ENCODE measurements at places on chromosomes 7 and 10.

DNA sequence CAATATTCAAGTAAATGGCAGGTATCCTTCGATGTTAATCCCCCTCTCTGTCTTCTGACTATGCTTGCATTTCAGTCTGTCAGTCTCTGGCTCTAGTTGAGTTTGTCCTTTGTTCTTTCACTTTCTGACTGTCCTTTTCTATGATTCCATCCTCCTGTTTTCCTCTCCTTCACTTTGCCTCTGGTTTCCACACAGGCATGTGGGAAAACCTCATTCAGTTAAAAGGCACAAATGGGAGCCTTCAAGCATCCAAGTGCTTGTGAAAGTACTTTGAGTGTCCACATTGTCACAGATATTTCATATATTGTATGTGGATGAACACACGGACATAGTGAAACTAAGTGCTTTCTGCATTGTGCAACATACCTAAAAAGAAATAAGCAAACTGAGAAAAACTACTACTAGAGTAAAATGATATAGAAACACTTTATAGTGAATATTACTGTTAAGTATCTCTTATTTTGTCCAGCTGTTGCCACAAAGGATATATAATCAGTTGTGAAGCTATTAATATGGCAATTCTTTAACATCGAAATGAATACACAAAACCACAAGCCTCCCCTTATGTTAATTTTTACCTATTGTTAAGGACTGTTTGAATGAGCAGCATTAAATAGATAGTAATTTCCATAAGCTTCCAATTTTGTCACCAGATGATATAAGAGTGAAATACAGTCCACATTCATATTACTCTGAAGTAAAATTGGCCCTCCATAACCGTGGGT is 71.7 kb downstream of the NRBF2 start:
- DNase-seq = no peak

DNA sequence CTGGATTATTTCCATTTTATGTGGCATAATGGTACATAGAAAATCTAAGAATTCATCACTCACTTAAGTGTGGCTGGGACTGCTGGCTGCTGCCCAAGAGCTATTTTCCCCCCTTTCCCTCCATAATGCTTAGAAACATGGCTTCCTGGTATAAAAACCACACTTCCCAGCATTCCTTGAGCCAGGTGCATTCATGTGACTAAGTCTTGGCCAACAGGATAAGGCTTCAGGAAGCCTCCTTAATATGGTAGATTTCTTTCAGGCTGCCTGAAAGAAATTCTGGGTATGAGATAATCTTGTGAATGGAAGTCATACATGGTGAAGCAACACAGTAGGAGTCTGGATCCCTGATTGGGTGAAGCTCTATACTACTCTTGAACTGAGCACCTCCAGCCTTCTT is 178.0 kb downstream of the JAZF1 start:
- DNase-seq = no peak

- DNase-seq = no peak
Measured at GRCh38 chr7:69510114-69510513, 88.2 kb upstream of the AUTS2 start.

GRCh38 chr10:74249865-74250264 is 98.8 kb downstream of the ADK start:
- no peak for DNase-seq

GRCh38 chr10:63155388-63156020 is 22.4 kb downstream of the NRBF2 start:
- no peak for DNase-seq

DNA sequence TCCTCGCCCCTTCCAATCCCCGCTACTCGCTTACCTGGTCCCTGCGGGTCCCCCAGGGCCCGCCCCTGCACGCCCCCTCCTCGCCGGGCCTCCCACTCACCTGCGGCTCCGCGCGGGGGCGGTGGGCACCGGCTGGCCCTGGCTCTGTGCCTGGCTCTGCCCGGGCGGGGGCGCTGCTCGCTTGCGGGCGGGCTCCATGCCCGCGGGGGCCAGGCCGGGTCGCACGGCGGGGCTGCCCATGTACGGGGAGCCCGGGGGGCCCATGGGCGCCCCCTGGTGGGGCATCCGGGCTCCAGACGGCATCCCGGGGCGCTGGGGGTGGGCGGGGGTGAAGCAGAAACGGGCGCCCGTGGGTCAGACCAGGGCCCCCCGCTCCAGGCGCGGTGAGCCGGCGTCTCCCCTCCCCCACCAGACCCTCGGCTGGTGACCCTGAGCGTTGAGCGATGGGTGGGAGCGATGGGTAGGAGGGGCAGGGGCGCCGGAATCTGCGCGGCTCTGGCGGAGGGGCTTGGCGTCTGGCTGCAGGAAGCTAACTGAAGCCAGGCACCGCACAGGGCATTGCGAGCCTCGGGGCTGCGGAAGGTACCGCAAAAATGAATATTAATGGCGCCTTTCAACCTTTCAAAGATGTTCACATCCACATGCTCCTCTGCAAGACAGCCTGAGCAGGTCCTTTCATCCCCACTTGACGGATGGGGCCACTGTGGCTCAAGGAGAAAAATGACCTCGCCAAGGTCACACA is 3.0 kb downstream of the SMARCD3 start:
- DNase-seq = no peak

DNA sequence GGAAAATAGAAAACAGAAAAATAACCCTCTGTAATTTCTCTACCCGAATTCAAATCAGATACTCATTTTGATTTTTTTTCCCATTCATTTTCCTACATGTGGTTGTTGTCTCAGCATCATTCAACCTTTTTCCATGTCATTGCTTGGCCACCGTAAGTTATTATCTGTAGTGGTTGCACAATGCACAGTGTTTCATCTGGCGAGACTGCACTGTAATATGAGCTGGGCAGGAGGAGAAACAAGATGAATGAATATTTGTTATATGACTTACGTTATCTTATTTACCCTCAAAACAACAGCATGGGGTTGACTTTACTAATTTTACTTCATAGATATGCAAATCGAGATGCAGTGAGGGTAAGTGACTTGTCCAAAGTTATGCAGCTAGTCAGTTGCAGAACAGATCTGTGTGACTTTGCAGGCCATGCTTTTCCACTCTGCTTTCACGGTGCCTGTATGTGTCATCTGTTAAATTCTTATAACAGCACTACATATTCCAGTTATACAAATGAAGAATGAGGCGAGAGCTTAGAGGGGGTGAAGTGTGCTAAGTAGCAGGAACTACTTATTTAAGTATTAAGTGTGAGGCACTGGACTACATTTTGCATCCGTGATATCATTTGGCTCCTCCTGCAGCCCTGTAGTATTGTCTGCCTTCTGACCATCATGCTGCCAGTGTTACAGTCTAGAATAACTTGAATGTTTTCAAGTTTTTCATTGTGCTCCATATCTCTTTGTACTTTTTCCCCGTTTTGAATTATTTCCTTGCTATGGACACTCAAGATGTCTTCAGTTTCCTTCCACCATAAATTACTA is 56.7 kb downstream of the ZMYND11 start:
- DNase-seq = no peak

DNA sequence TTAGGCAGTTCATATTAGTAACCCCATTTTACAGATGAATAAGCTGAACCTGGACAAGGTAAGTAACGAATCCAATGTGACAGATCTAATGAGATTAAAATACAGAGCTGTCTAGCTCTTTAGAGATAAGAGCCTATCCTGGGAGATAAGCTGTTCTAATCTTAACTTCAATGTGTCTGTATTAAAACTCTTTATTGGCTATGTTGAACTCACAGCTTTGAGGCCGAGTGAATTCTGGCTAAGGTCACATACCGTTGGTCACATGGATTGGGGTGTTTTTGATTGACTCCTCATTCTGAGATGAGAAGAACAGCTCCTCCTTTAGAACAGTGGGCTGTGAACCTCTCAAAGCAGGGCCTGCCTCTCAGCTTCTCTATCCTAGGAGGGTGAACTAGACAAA is 113.4 kb upstream of the EEPD1 start:
- no peak for DNase-seq

DNA sequence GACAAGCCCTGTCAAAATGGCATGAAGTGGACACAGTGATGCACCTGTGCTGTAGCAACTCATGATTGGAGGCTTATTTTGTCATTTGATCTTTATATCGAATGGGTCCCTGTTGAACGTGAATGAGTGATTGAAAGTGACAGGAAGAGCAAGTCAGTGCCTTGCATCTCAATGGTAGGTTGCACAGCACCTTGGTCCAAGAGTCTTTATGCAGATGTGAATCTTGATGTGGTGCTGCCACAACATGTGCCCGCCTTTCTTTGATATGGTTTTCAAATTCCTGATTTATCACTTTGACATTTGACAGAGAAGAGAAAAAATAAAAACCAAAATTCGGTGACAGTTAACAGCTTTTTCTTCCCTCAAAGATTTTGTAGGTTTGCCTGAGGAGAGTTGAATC is 1182.4 kb downstream of the DNAJB9 start:
- no peak for DNase-seq

DNA sequence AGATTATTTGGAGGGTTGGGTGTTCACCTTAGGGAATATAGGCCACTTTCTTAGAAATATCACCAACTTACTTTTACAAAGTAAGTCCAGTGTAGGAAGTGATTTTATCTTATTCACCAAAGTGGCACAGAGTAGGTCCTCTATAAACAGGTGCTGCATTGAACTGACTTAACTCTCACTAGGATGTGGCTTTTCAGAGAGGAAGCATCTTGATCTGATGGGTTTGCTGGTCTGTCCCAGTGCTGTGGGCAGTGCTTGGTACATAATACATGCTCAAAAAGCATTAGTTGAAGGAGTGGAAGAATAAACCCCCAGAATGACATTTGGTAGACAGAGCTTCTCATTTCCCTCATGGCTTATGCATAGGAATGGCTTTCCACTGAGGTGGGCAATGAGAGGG is 334.7 kb downstream of the LRMDA start:
- DNase-seq = no peak

DNA sequence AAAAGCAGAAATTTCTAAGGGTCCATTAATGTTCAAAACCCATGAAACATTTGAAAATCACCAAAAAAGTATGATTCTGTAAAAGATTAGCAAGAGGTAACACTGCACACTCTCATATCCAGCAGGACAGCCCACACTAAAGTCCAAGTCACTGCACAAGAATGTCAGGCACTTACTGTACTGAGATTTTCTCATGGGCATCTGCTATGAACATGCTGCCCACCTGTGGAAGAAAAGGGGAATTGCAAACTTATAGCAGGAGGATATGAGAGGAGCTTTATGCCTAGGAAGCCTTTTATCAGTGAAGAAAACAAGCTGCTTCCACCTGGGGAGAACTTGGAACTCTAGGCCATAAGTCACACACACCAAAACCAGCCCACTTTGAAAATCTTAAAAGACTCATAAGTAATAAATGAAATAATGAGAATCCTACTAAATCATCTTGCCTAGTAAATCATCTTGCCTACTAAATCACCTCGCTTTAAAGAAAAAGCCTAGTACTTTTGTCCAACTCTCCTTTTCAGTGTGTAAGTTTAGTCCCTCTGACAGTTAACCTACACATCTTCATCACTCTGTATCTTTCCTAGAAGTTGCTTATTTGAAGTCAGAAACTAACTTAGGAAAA is 46.1 kb downstream of the ARMH3 start:
- DNase-seq = peak; percentile 73

GRCh38 chr10:21532694-21533466 is 1.2 kb upstream of the MLLT10 start:
- DNase-seq = no peak

DNA sequence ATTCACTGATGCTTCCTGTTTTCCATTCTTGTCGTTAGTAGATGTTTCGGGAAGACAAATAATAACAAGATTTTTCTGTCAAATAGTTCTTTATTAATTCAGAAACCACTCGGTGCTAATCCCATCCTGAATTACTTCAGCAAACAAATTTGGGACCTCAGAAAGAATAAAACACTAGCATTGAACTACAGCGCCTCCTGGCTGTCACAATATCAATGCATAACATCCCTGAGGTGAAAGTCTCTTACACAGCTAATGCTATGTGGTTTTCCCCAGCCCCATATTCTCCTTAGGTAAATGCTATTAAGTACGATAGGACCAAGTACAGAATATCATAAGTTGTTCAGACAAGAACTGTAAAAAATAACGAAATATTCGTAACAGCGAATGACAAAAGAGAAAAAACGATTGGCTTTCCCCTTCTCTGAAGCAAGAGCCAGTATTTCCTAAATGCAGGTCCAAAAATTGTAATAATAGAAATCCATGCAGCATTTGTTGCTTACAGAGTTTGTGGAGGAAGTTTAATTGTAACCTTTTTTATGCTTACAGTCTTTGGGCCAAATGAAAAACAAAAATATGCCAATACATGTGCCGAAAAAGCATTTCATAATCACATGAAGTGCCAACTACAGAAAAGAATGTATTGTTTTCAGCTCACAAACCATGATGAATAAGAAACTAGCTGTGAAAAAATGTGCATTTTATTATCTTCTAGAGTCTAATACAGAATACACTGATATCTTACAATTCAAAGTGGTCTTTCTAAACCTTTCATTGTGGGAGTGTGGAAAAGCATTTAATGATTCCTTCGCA is 47.3 kb downstream of the MYPN start:
- DNase-seq = no peak

GRCh38 chr7:137094-137891 is 55.1 kb upstream of the FAM20C start:
- no peak for DNase-seq

DNA sequence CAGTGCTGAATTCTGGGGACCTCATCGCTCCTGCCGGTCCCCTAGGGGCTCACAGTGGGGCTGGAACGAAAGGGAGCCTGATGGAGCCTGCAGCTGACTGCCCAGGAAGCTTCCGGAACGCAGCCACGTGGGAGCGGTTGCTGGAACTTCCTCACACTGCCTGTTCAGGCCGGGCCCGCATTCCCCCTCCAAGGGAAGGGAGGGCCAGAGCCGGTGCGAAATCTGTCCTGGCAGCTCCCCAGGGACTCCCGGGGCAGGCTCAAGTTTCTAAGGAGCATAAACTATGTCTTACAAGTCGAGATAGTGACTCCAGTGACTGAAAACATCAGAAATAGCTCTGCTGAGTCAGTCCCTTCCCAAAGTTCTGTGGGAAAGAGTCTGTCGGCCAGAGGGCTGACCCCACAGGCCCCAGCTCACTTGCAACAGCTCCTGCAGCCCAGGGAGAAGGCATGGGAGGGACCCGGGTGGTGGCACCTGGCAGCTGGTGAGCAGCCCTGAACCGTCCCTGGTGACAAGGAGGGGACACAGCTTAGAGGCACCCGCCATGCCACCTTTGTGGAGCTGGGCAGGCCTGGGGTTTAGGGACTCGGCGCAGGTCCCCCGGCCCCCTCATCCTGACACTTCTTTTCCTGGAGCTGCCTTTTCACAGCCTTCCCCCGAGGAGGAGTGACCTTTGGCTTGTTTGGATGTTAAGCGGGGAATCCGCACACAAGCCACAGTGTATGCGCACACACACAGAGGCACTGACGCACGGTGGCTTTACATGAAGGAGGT is 47.6 kb downstream of the PDGFA start:
- DNase-seq = peak; percentile 89

DNA sequence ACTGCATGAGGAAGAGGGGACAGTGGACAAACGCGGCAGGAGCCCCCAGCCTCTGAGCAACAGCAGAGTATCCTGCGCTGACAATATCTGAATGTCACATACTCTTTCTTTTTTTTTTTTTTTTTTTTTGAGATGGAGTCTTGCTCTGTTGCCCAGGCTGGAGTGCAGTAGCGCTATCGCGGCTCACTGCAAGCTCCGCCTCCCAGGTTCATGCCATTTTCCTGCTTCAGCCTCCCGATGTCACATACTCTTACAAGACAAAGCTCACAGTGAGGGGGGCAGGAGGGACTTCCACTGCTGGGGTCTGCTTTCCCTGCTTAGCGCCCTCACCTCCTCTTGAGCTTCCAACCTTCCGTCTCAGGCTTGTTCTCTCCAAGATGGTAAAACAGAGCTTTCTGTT is 51.2 kb upstream of the TNS3 start:
- DNase-seq = no peak
